ENCODE measurements at places on chromosomes 6 and 20.

- no peak for DNase-seq
These were observed 15.7 kb downstream of the NRSN2 start for GRCh38 chr20:362271-363254.

GRCh38 chr6:76124018-76124417, 51.6 kb upstream of the IMPG1 start:
- no peak for DNase-seq

- DNase-seq, result no peak
These were observed 554.9 kb downstream of the MAFB start for GRCh38 chr20:40134176-40134575.

GRCh38 chr6:23329086-23329485, 759.7 kb downstream of the HDGFL1 start:
- DNase-seq, result no peak

DNA sequence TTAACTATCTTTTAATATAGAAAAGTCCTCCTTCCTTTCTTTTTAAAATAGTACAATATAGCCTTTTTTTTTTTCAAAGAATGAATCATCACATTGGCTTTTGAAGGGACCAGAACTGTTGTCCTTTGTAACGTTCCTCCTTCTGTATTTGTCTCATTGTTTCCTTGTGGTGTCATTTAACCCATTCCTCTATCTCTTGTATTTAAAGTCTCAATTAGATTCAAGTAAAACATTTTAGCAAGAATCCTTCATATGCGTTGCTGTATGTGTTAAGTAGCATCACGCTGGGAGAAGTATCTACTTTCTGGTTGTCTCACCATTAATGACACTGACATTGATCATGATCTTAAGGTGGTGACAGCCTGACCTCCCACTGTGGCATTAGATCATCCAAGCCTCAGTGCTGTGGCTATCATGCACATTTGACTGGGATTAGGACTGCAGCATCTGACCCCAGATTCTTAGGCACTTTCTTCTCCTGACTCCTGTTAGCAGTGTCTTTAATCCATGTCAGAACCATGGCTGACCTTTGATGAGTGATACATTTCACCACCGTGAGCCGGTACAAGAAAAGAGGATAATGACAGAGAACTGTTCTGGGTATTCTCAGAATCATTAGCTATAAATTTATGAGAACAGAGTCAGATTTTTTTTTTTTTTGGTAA, 67.5 kb upstream of the TFB1M start:
- DNase-seq, result no peak

GRCh38 chr20:49282584-49283171, 4.8 kb upstream of the ZNFX1 start:
- no peak for DNase-seq

- DNase-seq, result no peak
These were observed 70.5 kb upstream of the THEMIS start for GRCh38 chr6:127971386-127971785.

- DNase-seq, result no peak
These were observed 56.5 kb upstream of the ADGRF1 start for GRCh38 chr6:47098570-47098993.

DNA sequence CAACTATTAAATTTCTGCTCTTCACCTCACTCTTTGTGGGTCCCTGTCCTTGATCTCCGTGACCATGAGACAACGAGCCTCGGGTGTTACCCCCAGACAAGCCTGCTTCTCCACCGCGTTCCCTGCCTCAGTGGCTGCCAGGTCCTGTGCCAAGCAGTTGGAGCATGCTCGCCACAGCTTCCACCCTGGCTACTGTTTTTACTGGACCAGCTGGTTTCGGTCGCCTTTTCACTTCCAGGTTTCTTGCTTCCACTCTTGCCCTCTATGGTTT, 5.6 kb downstream of the TP53RK start:
- DNase-seq, result no peak

Data from stimulated activated CD8-positive, alpha-beta memory T cell treated with anti-CD3 and anti-CD28 coated beads, Interleukin-4, amount 100 ng/mL, for 1 hour (primary cell).